Muscle of leg (tissue), 16 donors: ENCODE measurements at places on chromosomes 12 and 14. TPM values are rescaled to one million over a fixed set of nuclear protein-coding genes. Genes with fewer than 3 reads are reported as not detected.

GRCh38 chr12:102534899-102535298 lies 54.5 kb upstream of the IGF1 start:
- no peaks in the 10 kb centered on the region for H3K36me3 ChIP-seq
- no peak overlapping the region for H3K4me3 ChIP-seq
- peaks cover 2% of the 10 kb centered on the region for H3K27me3 ChIP-seq
- H3K27ac ChIP-seq, result no peak overlapping the region
- peak; percentile 20 for DNase-seq
- H3K4me1 ChIP-seq, result peaks cover 3% of the 10 kb centered on the region

DNA sequence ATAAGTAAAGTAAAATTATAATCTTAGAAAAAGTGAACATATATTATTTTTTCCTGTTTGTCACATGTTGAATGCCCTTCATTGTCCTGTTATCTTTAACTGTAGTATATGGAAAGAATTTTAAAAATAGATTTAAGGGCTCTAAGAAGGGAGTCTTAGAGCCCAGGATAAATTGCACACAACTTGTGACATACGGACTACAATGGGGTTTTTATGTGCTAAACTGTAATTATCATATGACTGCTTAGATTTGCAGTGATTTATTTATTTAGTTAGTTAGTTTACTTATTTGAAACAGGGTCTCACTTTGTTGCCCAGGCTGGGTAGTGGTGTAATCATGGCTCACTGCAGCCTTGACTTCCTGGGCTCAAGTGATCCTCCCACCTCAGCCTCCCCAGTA lies 187.8 kb upstream of the HMGA2 start:
- H3K27me3 ChIP-seq, result no peaks in the 10 kb centered on the region
- H3K27ac ChIP-seq, result no peak overlapping the region
- H3K4me3 ChIP-seq, result no peak overlapping the region

DNA sequence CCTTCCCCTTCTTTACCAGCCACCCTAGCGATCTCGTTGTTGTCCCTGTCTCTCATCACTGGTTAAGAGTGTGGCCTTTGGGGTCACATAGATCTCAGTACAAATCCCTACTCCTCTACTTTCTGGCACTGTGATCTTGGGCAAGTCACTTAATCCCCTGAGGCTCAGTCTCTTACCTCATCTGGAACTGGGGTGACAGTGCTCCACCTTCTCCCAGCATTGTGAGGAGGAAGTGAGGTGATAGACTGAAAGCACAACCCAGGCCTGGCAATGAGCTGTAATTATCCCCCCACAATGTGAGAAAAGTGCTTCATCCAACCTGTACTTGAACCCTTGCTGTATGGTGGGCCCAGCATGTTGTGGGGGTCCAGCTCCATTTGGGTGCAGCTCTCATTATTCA lies 48.0 kb downstream of the IRAK3 start:
- DNase-seq, result no peak
- H3K4me1 ChIP-seq, result peaks cover 12% of the 10 kb centered on the region
- H3K27me3 ChIP-seq, result no peaks in the 10 kb centered on the region
- no peaks in the 10 kb centered on the region for H3K36me3 ChIP-seq
- H3K4me3 ChIP-seq, result no peak overlapping the region

DNA sequence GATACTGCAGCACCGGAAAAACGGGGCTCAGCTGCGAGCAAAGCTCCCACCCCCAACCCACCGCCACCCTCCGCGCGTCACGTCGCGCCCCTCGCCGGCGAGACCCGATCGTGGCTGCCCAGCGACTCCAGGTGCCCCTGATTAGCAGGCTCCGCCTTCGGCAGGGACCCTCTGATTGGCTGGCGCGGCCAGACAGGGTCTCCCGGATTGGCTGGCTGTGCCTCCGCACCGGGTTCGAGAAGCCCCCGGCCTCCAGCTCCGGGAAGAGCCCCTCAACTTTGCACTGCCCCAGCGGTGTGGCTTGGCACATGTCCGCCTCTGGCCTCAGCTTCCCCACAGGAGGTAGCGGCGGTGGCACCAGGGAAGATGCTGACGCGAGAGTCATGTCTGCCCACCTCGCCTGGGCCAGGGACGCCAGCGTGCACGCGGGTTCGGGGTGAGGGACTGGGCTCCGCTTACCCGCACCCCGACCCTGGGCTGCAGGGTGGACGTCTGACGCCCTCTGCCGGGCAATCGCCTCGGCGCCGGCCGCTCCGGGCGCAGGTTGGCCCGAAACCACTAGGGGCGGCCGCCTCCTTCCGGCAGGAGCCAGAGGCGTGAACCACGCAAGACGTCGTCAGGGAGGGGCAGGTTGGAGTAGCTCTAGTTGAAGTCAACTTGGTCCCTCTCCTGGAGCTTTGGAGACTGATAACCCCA lies 498 bp upstream of the RHOF start:
- peak overlapping the region; percentile 77 for H3K27ac ChIP-seq
- peaks cover 25% of the 10 kb centered on the region for H3K36me3 ChIP-seq
- DNase-seq, result peak; percentile 95
- H3K27me3 ChIP-seq, result peaks cover 8% of the 10 kb centered on the region
- H3K4me1 ChIP-seq, result peaks cover 75% of the 10 kb centered on the region

- H3K4me3 ChIP-seq, result no peak overlapping the region
- no peaks in the 10 kb centered on the region for H3K4me1 ChIP-seq
- DNase-seq, result no peak
- H3K36me3 ChIP-seq, result no peaks in the 10 kb centered on the region
Measured at GRCh38 chr12:46177025-46177424, 91.8 kb downstream of the SLC38A1 start.

DGKA gene
- total RNA-seq, result 13.3 TPM

HHIPL1 gene
- 2.3 TPM for total RNA-seq

BCL2L2 gene
- 15.1 TPM for total RNA-seq

FOXA1 gene
- total RNA-seq, result 0.09 TPM

HEBP1 gene
- 13.9 TPM for total RNA-seq
